Amniotic epithelial cell (primary cell): ENCODE measurements at places on chromosomes 13 and 19.

DNA sequence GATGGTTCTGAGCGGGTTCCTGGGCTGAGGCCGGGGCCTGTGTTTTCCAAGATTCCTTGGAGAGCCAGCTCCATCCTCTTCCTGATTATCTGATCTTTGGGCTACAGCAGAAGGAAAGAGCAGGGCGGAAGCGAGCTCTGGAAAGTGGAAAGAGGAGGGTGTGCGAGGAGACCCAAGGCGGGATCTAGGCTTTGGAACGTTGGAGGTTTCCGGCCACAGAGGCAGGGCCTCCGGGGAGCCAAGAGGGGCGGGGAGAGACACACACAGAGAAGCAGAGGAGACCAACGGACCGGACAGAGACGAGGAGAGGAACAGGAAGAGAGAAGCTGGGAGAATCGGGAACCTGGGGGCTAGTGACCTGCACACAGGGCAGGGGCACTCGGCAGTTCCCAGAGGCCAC is at the start of gene CLEC11A:
TSS of gene CLEC11A (plus strand) at position 296 of the 400 bp plus-strand sequence. CDS start 162 bp downstream, outside the sequence.
- DNase-seq = peak; percentile 44

DNA sequence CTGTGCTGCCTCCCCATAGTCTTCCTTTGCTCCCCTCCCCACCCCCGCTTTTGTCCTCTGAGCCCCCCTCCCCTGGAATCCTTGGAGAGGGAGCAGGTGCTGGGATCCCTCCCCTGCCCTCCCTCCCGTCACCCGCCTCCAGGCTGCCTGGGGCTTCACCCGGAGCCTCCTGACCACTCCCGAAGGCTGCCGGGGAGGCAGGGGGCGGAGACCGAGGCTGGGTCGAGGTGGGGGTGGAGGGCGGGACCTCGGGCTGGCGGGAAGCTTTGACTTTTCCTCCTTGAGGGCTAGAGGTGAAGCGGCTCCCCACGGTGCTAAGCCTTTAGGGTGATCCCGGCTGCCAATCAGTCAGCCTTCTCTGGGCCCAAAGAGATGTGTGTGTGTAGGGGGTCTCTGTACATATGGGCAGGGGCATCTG is 1.5 kb downstream of the KMT5C start:
- DNase-seq = peak; percentile 64

- DNase-seq = no peak
Observed at GRCh38 chr19:35207391-35207871, 21.1 kb downstream of the FAM187B start.

GRCh38 chr13:29905845-29906244 is 55.4 kb upstream of the UBL3 start:
- peak; percentile 87 for DNase-seq

GRCh38 chr13:53092931-53093330 is 64.3 kb downstream of the OLFM4 start:
- DNase-seq = no peak

DNA sequence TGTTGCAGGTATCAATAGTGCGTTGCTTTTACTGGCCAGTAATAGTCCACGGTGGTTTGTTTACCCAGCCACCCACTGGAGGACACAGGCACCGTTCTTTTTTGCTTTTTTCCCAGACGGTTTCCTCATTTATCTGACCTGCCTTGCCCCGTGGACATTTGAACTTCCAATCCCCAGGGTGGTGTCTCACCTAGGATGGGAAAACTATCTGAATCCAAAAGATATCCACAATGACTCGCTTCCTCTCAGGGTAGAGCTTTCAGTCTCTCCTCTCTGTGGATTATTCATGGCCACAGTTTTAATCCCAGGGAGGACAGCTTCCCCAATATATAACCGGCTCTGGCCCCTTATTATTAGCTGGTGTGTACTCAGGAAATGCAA is 170.8 kb downstream of the FOXO1 start:
- DNase-seq = no peak

- peak; percentile 59 for DNase-seq
Observed at GRCh38 chr19:55473225-55474012, 3.0 kb upstream of the ZNF628 start.

DNA sequence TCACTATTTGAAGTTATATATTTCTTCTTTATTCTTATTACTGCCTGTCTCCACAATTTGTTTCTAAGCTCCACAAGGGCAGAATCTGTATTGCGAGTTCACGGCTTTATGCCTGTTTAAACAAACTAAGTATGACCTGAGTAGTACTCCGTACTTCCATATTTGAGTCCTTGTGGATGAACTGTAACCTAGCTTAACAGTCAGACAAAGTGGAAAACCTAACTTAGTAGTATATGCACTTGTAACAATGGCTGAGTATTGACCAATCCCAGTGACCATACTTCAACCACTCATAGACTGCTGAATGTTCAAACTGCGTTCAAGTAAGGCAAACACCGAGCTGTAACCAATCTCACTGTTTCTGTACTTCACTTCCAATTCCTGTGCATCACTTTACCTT is 292.7 kb downstream of the PCDH9 start:
- DNase-seq = no peak

DNA sequence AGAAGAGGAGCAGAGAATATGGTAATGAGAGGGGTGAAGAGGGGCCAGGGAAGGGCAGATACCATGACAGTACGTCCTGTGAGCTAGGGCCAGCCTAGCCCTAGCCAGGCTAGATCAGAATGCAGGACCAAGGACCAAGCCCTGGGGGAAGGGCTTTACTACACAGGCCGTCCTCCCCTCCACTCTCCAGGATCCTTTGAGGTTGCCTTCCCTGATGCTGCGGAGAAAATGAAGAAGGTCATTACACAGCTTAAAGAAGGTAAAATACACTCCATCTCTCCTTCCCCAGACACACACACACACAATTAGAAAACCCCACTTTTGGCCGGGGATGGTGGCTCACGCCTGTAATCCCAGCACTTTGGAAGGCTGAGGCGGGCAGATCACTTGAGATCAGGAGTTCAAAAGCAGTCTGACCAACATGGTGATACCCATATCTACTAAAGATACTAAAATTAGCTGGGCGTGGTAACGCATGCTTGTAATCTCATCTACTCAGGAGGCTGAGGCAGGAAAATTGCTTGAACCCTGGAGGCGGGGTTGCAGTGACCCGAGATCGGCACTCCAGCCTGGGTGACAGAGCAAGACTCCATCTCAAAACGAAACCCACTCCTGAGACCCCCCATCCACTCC is 8.5 kb downstream of the SPACA6 start:
- no peak for DNase-seq

GRCh38 chr13:114030666-114031610 is 57.1 kb upstream of the C13orf46 start:
- DNase-seq = no peak

GRCh38 chr13:45821811-45822210 is 29.7 kb downstream of the SIAH3 start:
- no peak for DNase-seq

GRCh38 chr13:66577358-66577757 is 652.8 kb downstream of the PCDH9 start:
- no peak for DNase-seq

DNA sequence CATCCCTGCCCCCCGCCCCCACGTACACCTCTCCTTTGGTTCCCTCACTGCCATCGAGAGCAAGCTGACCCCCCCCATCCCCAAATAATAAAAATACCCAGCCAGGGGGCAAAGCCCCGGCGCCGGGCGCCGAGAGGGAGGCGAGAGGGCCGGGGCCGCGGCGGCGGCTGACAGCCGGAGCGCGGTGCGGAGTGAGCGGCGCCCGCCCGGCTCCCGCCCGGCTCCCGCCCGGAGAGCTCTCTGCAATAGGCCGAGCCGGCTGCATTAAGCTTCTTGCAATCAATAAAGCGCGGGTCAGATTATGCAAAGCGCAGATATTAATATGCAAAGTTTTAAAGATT is 40.9 kb downstream of the DEDD2 start:
- DNase-seq = no peak

DNA sequence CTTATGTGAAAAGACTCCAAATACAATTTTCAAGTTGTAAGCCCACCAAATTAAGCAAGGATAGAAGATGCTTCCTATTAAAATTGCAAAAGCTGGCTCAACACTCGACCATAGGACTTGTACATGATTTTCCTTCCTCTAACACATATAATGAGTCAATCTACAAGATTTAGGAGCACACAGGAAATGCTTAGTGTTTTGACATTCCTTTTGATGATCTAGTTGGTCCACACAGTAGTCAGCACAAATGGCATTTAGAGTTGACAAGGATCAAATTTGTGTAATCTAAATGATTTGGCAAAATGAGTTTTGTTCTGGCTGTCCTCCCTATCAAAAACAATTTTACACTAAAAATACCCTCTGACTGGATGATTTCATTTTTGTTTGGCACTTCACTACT is 340.2 kb downstream of the DIAPH3 start:
- peak; percentile 53 for DNase-seq

DNA sequence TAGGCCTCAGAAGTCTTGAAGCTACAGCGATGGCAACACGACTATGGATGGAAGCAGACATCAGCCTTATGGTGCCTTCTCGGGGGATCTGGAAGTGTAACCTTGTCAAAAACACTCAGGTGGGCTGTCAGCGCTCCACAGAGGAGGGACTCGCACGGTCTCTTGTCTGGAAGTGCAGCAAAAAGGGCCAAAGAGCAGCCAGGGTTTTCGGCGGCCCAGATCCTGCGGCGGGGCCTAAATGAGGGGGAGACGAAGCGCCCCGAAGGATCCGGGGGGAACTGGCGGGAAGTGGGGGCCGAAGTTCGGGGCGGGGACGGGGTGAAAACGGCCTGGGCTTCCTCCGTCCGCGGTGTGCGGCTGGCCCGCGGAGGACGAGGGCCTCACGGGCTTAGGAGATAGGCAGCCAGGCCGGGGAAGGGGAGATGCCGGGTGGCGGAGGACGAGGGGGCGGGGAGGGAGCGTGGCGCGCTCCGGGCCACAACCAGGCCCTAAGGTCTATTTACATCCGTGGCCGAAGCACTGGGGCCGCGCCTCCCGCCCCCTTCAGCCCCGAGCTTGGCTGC is 637 bp downstream of the RANBP3 start:
- DNase-seq = no peak

GRCh38 chr19:40317338-40317737 is 30.9 kb downstream of the C19orf47 start:
- no peak for DNase-seq

GRCh38 chr13:44652168-44652567 is 76.0 kb upstream of the TSC22D1 start:
- DNase-seq = no peak

DNA sequence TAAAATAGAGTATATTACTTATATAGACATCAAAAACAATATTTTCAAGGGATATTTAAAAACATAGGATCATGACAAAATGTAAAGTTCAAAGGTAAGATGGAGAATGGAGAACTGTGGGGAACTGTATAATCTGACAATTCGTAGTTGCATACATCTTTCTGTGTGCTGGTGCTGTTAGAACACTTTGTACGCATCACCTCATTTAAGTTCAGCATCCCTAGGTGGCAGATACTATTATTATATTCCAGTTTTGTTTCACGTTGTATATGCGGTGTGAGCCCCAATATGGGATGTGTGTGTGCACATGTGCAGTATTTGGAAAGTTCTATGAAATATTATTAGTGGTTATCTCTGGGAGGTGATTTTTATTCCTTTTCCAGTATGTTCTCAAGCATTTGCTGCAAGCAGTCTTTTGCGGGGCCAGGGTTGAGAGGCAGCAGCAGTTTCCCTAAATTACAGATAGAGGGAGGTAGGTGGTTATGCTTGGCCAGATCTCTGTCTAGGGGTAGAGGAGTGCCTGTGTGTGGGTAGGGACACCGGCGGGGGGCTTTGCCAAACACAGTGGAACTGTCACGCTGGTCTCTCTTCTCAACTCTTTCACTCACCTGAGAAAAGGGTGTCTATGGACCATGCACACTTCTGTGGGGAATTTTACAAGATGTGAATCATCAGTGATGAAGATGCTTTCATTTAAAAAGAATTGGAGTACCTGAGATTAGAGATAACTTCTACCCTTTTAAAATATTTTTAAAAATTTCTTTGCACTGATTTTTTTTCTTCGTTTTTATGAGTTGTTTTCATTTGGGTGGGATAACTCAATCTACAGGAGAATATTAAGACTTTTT is 55.6 kb upstream of the ALOX5AP start:
- peak; percentile 41 for DNase-seq

GRCh38 chr19:14512406-14512961 is 5.7 kb downstream of the DNAJB1 start:
- DNase-seq = no peak

DNA sequence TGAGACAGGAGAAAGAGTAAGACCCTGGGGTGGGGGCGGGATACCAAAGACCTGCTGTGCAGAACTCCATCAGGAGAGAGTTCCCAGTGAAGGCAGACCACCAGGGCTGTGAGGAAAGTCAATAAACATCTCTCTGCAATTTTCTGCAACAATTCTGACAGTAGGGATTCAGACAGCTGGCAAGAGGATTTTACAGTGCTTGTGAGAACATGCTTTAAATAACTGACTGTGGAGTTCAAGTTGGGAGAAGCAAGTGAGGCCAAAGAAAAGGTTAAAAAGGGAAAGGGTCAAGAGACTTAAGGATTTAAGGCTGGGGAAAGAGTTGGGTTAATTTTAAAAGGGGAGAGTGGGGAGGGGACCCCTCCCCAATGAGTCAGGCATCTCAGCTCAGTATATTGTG is 98.4 kb downstream of the USP12 start:
- DNase-seq = no peak

- no peak for DNase-seq
Observed at GRCh38 chr19:12205296-12205695, 42.4 kb downstream of the ZNF136 start.
